ENCODE measurements at places on chromosomes 16 and 17. TPM values are rescaled to one million over a fixed set of nuclear protein-coding genes. Genes with fewer than 3 reads are reported as not detected.

Gene TP53TG3
- not detected for polyA plus RNA-seq

Gene LPO
- polyA plus RNA-seq = 0.26 TPM

Gene CORO7
- 15.0 TPM for polyA plus RNA-seq

Gene HS3ST3A1
- 1.2 TPM for polyA plus RNA-seq

Gene TSPAN10
- 2.3 TPM for polyA plus RNA-seq

Gene TBC1D3G
- polyA plus RNA-seq = not detected

Gene KRT28
- polyA plus RNA-seq = 0.19 TPM
